GM04504 (cell line): ENCODE measurements at places on chromosomes 11 and 22.

GRCh38 chr22:48477031-48477721 lies 1350.5 kb downstream of the BRD1 start:
- no peak for DNase-seq

- no peak for DNase-seq
These were observed 38.3 kb upstream of the LRRC55 start for GRCh38 chr11:57143459-57143858.

DNA sequence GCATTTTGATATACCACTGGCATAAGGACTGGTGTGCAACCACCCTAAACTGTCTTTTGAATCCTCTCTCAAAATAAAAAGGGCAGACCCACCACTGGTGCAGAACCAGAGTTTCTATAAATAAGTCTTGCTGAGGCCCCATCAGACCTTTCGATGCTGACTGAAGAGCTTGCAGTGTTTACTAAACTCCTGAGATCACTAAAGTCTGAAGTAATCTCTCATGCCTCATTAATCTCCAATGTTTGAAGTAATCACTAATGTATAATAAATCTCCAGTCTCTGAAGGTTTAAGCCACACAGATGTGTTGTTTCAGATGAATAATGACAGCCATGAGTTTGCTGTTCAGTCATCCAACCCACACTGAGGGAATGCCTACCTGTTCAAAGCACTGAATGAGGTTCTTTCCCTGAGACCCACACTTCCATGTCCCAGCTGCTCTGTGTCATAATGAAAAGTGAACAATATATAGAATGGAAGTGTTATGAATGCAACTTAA lies 50.6 kb upstream of the DEUP1 start:
- DNase-seq = no peak

GRCh38 chr22:22943521-22944267 lies 56.1 kb downstream of the IGLL5 start:
- no peak for DNase-seq

DNA sequence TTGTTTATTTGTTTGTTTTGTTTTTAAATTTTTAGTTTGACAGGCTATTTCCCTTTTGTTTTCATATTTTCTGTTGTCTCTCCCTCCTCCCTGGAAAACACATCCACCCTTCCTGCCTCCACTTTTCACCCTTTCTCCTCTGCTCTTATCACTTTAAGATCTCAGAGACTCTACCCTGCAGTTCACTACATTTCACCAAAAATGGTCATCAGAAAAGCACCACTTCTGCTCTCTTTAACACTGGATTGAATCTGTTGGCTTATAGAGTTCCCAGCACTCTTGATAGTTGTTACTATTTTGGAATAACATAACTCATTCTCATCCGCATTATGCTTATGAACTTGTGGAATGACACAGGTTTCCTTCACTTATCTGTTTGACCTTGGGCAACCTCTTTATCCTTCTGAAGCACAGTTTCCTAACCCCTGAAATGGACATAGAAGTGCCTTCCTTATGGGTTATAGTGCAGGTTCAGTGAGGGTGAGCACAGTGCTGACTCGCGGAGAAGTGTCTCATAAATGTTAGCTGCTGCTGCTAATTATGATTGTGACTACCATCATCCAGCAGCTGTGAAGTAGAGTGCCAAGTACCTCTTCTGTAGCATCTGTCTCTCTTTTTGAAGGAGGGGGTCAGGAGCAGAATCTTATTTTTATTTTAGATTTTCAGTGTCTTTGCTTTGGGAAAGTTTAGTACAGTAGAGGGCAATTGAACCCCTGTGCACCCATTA lies 15.0 kb downstream of the TEAD1 start:
- DNase-seq = no peak

DNA sequence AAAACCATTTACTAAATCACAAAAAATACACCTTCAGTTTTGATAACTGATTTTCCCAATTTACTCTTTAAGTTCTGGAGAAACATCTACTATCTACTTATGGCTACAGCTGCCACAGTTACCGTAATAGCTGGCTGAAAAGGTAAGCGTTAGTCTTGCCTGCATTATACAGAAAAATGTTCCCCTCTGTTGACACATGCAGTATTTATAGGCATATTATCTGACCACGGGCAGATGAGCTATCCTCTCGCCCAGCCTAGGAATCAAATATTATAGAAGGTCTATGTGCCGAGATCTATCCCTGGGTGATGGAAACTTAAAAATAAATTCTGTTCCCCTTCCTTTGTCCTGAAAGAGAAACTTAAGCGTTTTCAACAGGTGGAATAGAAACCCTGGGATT lies 283.8 kb downstream of the CADM1 start:
- DNase-seq = no peak

- DNase-seq = no peak
These were observed 37.1 kb downstream of the RELT start for GRCh38 chr11:73413256-73413655.

DNA sequence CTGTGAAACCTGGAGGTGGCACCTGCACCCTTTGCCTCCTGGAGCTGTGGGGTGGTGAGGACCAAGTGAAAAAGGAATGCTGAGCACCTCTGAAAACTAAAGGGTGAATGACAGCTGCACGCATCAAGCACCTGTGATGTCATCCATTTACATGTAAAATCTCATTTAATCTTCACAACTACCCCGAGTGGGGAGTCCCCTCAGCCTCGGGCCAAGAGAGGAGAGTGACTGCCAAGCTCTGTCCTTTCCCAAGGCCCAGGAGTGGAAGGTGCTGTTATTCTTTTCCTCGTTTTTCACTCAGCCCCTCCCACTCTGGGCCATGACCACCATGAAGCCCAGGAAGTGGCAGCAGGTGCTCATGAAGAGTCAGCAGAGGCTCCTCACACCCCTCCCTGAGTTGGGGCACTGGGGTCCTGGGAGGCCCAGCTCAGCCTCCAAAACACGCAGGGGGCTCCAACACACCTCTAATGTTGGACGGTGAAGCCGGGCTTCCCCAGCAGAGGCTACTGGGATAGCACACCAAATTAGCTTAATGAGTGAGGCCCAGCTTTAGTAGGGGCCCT lies 35.7 kb downstream of the NECTIN1 start:
- no peak for DNase-seq

GRCh38 chr11:95503047-95503446 lies 272.0 kb upstream of the SESN3 start:
- no peak for DNase-seq

GRCh38 chr22:25493794-25494193 lies 70.7 kb upstream of the GRK3 start:
- DNase-seq = no peak

DNA sequence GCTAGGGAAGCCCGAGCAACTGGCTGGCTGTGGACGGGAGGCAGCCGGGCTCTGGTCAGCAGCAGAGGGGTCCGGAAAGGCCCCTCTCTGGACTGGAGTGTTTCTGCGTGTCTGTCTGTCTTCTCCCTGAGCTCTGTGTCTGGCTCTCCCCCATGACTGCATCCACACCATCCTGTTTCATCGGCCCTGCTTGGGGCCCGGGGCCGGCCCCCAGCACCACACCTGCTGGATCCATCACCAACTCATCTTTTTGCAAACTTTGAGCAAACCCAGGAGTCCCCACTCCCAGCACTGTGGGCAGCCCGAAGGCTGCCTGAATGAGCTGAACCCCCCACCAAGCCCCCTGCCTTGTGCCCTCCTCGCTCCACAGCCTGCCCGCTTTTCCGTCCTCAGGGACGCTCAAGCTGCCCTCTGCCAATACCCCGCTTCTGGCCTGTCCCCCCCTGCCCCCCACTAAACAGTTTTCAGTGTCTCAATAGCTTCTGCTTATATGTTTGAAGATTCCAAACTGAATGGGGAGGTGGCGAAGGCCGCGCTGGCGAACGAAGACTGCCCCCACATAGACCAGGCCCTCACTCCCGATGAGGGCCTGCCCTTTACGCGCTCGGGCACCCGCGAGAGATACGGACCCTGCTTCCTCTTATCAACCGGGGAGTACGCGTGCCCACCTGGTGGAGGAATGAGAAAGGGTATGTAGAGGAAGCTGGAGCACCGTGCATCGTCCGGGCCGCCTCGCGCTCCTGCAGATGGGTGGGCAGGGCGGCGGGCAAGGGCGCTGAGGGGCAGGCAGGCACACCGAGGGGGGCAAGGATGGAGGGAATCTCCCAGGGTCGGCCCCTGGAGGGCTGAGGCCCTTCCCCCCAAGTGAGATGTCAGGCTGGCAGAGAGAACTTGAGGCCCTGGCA lies 44.6 kb downstream of the KCNC1 start:
- no peak for DNase-seq

GRCh38 chr22:24707470-24707801 lies 67.1 kb downstream of the PIWIL3 start:
- no peak for DNase-seq

DNA sequence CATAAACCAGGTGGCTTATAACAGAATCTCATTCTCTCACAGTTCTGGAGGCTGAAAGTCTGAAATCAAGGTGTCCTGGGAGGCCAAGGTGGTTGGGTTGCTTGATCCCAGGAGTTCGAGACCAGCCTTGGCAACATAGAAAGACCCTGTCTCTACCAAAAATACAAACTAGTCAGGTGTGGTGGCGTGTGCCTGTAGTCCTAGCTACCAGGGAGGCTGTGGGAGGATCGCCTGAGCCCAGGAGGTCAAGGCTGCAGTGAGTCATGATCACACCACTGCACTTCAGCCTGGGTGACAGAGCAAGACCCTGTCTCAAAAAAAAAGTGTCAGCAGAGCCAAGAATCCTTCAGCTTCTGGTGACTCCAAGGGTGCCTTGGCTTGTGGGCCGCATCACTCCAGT lies 8.9 kb upstream of the PRR5 start:
- DNase-seq = no peak

- DNase-seq = no peak
These were observed 38.8 kb downstream of the STIM1 start for GRCh38 chr11:3894128-3894731.

DNA sequence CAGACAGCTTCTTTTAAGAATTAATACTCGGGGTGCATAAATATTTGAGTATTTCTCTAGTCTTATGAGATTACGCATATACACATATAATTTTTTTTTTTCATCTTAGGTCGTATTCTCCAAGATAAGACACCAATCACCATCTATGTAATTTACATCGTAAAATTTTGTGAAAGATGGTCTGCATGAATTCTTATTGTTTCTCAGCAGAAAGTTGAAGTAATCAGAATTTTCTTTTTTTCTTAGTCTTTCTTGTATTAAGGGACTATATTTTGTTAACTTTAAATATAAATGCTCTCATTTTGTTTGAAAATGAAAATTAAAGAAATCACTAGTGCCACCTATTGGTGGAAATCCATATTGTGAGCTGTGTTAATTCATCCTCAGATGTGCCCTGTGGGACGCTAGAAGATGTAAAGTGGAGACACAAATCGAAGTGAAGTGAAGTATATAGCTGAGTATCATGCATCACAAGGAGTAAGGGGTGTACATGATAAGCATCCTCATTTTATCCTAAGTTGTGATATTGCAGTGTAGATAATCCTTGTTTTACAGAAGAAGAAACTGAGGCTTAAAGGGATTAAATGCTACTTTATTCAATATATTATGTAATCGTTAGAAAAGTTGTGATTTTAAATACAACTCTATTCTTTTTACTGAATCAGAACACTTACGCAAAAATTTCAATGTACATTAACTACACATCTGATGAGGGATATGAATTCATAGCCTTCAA lies 2084.3 kb downstream of the LRRC4C start:
- no peak for DNase-seq

GRCh38 chr22:21972293-21972779 lies 10.3 kb downstream of the TOP3B start:
- DNase-seq = no peak

DNA sequence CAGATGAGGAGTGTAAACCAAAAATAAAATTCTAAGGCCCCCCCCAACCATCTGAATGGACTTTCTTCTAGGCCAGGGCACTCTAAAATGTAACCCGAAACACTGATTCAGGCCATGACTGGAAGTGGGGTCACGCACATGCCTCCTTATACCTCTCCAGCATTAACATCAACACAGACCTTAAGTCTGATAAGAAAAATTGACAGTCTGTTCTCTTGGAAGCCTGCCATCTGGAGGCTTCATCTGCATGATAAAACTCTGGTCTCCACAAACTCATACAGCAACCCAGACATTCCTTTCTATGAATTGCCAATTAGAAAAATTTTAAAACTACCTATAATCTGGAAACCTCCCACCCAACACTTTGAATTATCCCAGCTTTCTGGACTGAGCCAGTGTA lies 3.9 kb upstream of the SERGEF start:
- no peak for DNase-seq

DNA sequence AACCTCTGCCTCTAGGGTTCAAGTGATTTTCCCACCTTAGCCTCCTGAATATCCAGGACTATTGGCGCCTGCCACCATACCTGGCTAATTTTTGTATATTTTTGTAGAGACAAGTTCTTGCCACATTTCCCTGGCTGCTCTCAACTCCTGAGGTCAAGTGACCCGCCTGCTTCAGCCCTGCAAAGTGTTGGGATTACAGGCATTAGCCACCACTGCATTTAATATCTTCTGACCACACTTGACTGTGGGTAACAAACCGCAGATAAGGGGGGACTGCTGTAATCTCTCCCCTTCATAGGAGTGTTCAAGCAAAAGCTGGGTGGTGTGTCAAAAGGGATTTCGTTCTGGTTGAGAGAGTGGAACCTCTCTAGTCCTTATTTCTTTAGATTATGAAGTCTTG lies 53.4 kb downstream of the GRAMD1B start:
- no peak for DNase-seq

DNA sequence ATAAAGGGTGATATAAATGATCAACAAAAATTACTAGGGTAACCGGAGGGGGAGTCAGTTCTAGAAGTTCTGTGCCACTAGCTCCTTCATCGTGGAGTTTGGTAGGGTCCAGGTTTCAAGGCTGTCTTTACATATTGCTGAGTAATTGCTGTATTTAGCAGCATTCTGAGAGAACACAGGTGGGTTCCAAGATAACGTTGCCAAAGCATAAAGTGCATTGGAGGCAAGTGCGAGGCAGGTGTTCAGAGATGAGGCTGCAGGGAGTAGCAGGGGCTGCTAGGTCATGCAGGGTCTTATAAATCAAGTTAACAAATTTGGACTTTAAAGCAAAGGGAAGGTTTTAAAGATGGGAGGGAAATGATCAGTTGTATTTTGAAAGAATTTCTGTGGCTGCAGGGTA lies 17.8 kb downstream of the SGSM3 start:
- DNase-seq = no peak

GRCh38 chr11:75541193-75542087 lies 15.7 kb upstream of the GDPD5 start:
- no peak for DNase-seq

GRCh38 chr22:25281675-25282345 lies 62.4 kb downstream of the CRYBB2 start:
- DNase-seq = no peak
